Urinary bladder (tissue), 4 donors: ENCODE measurements at places on chromosomes 3 and 15. TPM values are rescaled to one million over a fixed set of nuclear protein-coding genes. Genes with fewer than 3 reads are reported as not detected.

GRCh38 chr3:55202326-55202725, 274.5 kb upstream of the LRTM1 start:
- no peak for DNase-seq

SLC9C1 gene
- 1.9 TPM for total RNA-seq

GRCh38 chr15:62475591-62475990, 310.5 kb upstream of the C2CD4B start:
- no peak for DNase-seq

- DNase-seq: no peak
Observed at GRCh38 chr3:144344925-144345548, 373.4 kb downstream of the DIPK2A start.

DNA sequence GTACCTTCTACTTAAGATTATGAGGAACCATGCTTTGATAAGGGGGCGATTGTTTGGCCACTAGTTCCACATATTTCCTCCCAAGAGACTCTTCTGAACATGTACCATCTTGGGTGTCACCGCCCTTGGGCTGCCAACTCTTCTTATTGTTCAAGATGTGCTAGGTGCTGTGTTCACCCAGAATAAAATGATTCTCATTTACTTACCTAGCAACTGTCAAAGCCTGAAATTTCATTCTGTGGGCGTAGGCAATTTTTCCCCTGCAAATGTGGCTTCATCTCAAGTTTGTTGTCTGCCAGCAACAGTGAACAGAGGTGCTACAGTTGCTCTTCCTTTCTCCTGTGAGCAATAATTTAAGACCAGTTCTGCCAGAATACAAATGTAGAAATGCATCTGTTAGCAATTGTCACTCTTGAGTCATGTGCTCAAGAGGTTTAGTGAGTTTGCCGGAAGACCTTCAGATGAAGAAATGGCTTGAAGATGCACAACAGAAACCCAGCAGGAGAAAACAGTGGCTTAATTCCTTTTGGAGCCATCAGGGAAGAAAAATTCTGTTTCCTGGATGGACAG, 41.3 kb upstream of the RARB start:
- no peak for DNase-seq

FSIP1 gene
- 3.0 TPM for total RNA-seq

- no peak for DNase-seq
Observed at GRCh38 chr3:13197795-13198194, 124.6 kb upstream of the IQSEC1 start.

DNA sequence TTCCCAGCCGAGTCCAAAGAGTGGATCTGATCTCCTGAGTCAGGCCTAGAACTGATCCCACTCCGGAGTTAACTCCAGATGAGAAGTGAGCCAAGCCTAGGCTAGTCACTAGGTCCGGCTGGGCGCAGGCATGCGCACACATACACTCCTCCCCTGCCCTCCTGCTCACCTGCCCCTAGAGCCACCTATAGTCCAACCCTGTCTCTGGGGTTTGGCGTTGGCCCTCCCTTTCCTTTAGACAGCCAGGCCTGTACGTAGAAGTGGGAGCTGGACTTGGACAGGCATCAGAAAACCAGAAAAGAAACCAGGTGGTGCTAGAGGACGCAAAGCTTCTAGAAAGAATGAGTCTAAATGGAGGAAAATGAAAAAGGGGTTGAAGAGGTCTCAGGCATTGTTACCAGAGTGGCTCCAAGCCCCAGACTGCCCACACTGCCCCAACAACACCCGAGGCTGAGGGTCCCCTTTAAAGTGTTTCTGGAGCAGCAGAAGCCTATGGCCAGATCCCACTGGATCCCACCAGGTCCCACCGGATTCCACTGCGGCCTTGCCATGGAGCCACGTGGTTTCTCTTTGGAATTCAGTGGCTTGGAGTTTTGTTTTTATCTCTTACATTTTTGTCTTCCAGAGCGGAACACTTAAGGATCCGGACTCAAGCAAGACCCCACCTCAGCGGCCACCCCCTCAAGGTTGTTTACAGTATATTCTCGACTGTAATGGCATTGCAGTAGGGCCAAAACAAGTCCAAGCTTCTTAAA, 24.2 kb upstream of the TIMP4 start:
- DNase-seq: no peak

- no peak for DNase-seq
Observed at GRCh38 chr3:121649645-121650044, 11.1 kb downstream of the HCLS1 start.

- DNase-seq: peak; percentile 13
Observed at GRCh38 chr15:72472992-72473610, 1.0 kb upstream of the ARIH1 start.

DOCK3 gene
- 1.7 TPM for total RNA-seq

GRCh38 chr3:9214185-9214584, 35.3 kb downstream of the SRGAP3 start:
- no peak for DNase-seq

CDHR4 gene
- not detected for total RNA-seq
